ENCODE measurements at places on chromosomes 6 and 20. TPM values are rescaled to one million over a fixed set of nuclear protein-coding genes. Genes with fewer than 3 reads are reported as not detected.

The GMPR gene
- 3.5 TPM for total RNA-seq

The EEF1A1 gene
- 7,393 TPM for total RNA-seq

The AIF1 gene
- not detected for total RNA-seq

The LY6G5C gene
- total RNA-seq = 1.8 TPM

The ABHD16B gene
- not detected for total RNA-seq

The BCAS1 gene
- 0.69 TPM for total RNA-seq

The BTN1A1 gene
- total RNA-seq = not detected

The NMBR gene
- not detected for total RNA-seq

The KIAA1755 gene
- total RNA-seq = 0.18 TPM

The ADTRP gene
- total RNA-seq = 0.29 TPM

The BNIP5 gene
- total RNA-seq = 0.04 TPM

The KIFC1 gene
- 44.4 TPM for total RNA-seq

The SH3BGRL2 gene
- total RNA-seq = 0.32 TPM

The ACAT2 gene
- total RNA-seq = 25.4 TPM

Measured in A549 treated with dexamethasone at 1 μM for 4 hours (cell line).